ENCODE measurements at places on chromosomes 6 and 20. TPM values are rescaled to one million over a fixed set of nuclear protein-coding genes. Genes with fewer than 3 reads are reported as not detected.

The ADGRF4 gene
- total RNA-seq = 1.5 TPM

The WDR46 gene
- total RNA-seq = 25.5 TPM

The SGK2 gene
- 1.6 TPM for total RNA-seq

The CAGE1 gene
- 0.21 TPM for total RNA-seq

DNA sequence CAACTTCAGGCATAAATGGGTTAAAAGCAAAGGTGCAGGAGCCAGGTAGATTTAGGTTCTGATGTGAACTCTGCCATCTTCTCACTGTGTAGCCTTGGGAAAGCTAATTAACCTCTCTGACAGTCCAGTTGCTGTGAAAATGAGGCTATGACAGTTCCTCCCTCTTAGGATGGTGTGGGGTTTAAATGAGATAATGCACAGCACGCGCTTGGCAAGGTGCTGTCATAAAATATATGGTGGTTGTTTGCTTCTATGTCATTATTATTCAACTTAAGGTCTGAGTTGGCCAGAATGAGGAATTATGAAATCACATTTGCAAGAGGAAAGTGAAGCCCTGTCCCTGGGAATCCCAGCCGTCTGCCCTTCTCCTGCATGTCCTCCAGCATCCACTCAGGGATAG is 15.5 kb upstream of the BCAS1 start:
- H3K27ac ChIP-seq = no peak overlapping the region
- H3K36me3 ChIP-seq = no peaks in the 10 kb centered on the region
- no peak overlapping the region for H3K4me3 ChIP-seq
- no peaks in the 10 kb centered on the region for H3K4me1 ChIP-seq
- no peaks in the 10 kb centered on the region for H3K27me3 ChIP-seq

DNA sequence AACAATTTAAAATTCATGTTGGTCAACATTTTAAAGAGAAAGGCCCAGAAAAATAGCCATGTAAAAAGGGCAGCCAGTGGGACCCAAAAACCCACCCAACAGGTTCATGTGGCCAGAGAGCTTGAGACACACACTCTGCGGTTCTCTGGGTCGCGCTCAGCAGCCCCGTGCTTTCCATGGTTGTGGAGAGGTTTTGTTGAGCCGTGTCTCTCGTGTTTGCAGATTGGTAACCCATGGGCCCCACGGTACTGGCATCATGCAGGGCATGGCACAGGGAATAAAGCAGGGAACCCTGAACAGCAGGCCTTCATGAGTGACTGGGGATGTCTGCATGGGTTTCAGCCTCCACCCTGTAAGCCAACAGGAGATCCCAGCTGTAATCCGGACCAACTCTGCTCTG is 127.7 kb upstream of the CST7 start:
- H3K27ac ChIP-seq = no peak overlapping the region
- no peaks in the 10 kb centered on the region for H3K4me1 ChIP-seq
- no peaks in the 10 kb centered on the region for H3K36me3 ChIP-seq
- H3K27me3 ChIP-seq = no peaks in the 10 kb centered on the region
- DNase-seq = no peak

The INSM1 gene
- 0.21 TPM for total RNA-seq

DNA sequence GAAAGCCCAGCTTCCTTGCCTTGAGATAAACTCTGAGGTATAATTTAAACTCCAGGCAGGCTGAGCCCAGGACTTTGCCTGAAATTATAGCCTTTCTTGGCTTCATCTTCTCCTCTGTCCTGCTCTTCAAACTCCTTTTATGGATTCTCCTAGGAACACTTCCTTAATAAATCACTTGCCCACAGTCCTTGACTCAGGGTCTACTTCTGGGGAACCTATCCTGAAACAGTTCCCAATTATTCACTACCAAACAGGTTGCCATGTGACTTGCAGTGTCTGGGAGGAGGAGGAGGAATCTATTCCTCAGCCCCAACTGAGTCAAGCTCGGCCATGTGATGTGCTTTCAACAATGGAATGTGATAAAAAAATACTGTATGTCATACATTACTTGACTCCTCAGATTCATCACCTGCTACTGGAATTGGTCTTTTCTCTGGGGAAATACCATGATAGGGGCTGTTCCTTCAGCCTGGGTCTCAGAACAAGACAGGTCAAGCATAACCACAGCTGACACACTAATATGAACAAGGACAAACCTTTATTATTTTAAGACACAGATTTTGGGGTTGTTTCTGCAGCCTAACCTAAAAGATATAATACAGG is 20.5 kb upstream of the CDKN1A start:
- H3K36me3 ChIP-seq = no peaks in the 10 kb centered on the region
- no peak overlapping the region for H3K4me3 ChIP-seq
- H3K27ac ChIP-seq = no peak overlapping the region
- peaks cover 50% of the 10 kb centered on the region for H3K27me3 ChIP-seq
- H3K4me1 ChIP-seq = no peaks in the 10 kb centered on the region

DNA sequence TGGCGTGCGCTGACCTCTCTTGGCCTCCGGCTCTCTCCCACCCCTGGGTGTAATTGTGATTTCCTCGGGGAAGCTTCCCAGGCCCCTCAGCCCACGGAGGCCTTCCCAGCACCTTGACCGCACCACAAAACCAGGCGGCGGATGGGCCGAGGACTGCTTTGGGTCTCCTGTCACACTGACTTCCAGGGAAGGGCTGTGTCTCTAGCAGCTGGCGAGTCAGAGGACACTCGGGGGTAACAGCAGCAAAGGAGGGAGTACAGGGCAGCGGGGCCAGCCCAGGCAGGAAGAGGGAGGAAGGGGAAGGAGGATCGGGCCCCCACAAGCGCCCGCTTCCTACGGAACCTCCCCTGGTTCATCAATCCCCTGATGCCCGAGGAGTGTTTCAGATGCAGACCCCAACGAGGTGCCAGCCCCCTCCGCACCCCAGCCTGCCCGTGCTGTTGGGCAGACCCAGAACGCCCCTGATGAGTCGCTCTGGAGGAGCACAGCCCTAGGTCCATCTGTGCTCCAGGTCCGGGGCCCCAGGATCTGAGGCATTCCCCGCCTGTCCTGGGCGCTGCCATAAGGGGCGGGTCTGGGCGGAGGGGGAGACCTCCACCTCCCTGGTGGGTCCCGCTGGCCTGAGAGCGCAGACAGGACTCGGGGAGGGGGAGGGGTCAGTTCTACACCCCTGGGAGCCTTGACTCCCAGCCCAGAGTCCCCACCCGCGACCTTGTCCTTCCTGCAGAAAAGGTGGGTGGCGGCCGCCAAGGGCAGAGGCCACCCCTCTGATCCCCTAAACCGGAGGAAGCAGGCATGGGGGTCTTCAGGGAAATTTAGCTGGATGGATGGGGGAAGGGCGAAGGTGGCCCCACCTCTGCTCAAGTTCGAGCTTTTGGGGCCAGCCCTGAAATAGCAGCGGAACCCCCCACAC is 956 bp downstream of the CHRNA4 start:
- H3K27me3 ChIP-seq = peaks cover 28% of the 10 kb centered on the region
- H3K4me3 ChIP-seq = no peak overlapping the region
- no peaks in the 10 kb centered on the region for H3K4me1 ChIP-seq
- DNase-seq = no peak
- no peaks in the 10 kb centered on the region for H3K36me3 ChIP-seq
- H3K27ac ChIP-seq = no peak overlapping the region

DNA sequence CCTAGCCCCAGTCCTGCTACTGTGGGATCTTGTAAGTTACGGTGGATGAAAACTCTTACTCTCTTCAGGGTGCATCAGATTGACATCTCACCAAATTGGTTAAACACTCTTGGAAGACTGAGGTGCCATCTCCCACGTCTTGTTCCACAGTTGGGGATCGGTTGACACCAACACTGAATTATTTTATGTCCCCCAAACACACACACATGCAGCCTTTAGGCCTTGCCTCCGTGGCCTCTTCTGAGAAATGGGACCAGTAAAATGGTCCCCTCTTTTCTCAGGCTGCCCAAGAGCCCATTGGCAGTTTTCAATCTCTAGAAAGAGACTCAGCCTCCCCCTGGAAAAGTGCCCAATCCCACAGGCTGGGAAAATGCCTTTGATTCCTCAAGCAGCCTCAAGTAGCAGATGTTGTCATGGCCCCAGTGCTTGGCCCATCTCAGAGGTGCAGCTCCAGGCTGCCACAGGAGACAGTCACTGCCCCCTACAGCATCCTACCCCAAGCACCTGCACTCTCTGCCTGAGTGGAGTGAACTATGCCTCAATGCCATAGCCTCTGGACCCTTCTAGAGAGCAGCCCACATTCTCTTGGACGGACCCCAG is 163.9 kb downstream of the ANKRD60 start:
- peaks cover 2% of the 10 kb centered on the region for H3K27me3 ChIP-seq
- no peaks in the 10 kb centered on the region for H3K36me3 ChIP-seq
- no peak overlapping the region for H3K4me3 ChIP-seq
- H3K4me1 ChIP-seq = no peaks in the 10 kb centered on the region
- H3K27ac ChIP-seq = no peak overlapping the region
- peak; percentile 37 for DNase-seq

DNA sequence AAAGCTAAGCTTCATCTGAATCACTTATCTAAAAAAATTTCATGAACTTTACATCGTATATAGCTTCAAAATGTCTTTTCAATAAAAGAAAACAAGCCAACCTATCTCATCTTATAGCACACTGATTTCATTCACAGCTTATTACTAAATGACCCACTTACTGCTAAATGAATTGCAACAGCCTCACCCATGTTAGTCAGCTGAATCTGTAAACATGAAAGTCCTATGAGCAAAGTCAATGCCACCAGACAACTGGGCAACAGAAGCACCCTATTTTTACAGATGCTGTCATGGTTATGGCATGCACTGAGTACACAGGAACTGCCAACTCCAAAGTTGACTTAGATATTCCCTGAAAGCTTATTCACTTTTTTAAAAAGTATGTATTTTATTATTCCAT is 41.2 kb upstream of the DST start:
- H3K4me3 ChIP-seq = no peak overlapping the region
- no peaks in the 10 kb centered on the region for H3K27me3 ChIP-seq
- no peak for DNase-seq
- H3K27ac ChIP-seq = no peak overlapping the region

The TNFRSF21 gene
- 120 TPM for total RNA-seq

- peaks cover 13% of the 10 kb centered on the region for H3K27me3 ChIP-seq
- no peak overlapping the region for H3K27ac ChIP-seq
- no peak for DNase-seq
- H3K36me3 ChIP-seq = no peaks in the 10 kb centered on the region
- H3K4me1 ChIP-seq = peaks cover 4% of the 10 kb centered on the region
Measured at GRCh38 chr6:132257561-132257960, 143.7 kb downstream of the MOXD1 start.

GRCh38 chr20:24837781-24838450 is 111.2 kb upstream of the CST7 start:
- no peaks in the 10 kb centered on the region for H3K36me3 ChIP-seq
- H3K27ac ChIP-seq = no peak overlapping the region

DNA sequence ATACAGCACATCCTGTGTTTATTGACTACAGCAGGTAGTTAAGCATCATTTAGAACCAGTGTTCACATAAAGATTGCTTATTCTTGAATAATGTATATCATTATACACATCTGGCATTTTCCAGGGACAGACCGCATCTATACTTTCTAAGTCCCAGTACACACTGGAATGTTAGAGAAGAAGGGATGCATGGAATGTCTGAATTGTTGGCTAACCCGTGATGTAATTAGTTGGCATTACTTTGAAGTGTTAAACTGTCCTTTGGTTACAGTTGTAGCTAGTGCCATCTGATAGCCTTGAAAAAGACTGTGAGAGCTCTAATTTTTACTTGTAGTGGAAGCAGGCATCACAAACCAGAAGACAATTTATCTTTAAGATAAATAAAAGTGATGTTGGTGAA is 29.8 kb upstream of the MCHR2 start:
- H3K4me3 ChIP-seq = no peak overlapping the region
- DNase-seq = no peak
- no peaks in the 10 kb centered on the region for H3K36me3 ChIP-seq
- no peaks in the 10 kb centered on the region for H3K27me3 ChIP-seq
- no peak overlapping the region for H3K27ac ChIP-seq
